ENCODE measurements at places on chromosomes 4 and X.

DNA sequence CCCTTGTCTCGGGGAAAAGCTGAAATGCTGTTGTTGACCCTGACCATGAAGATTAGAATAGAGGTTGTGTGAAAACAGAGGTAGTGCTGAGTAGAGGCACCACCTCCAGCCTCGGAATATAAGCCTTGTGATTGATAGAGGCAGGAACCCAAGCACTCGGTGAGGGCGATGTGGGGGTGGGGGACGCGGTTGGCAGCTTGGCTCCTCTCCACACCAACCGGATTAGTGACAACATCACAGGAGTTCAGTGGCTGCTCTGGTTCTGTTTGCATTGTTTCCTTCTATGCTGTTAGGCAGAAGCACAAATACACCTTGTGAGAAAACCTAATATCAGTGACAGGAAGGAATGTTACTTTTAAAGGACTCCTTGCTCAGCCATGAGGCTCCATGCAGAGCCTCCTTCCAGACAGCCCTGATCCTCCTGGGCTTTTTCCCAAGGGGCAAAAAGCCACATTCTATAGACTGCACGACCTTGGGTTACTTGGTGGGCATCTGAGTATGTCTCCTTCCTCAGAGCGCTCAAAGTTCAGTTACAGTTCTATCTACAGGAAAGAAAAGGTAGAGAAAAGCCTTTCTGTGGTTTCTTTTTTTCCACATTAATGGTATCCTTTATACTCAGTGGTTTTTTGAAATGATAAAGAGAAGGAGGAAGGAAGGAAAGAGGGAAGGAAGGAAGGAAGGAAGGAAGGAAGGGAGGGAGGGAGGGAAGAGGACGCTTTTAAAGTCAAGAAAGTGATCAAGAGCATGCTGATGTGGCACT lies 150.4 kb upstream of the NOCT start:
- no peak for DNase-seq

DNA sequence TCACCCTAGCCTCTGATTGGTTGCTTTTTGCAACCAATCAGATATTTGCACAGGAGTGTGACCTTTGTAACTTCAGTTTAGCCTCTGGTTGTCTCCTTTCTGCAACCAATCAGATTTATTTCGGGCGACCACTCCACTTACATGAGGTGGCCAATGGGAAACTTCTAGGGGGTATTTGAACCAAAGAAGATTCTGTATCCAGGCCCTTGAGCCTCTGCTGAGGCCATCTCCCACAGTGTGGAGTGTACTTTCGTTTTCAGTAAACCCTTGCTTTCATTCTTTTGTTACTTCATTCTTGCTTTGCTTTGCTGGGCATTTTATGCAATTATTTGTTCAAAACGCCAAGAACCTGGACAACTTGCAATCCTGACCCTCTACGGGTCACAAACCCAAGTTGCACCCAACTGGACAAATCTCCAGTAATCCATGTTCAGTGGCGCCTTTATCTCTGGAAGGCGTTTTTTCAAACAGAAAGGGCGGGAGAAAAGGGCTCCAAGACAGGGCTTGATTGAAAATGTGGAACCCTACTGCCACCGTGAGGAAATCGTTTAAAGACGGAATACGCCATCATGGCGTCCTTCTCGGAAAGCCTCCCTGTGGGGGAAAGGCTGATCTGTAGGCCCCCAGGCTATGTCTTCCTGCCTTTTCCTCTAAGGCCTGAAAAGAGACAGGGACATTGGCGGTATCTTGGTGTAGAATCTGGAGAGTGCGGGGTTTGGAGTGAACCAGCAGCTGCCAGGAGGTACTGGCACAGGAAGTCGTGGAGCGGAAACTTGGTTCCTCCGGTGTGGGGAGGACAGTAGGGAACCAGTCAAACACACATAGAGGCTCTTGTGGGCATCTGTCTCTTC lies 184.6 kb downstream of the OR13H1 start:
- peak; percentile 90 for DNase-seq

GRCh38 chr4:146176891-146177290 lies 1.4 kb downstream of the LSM6 start:
- no peak for DNase-seq

DNA sequence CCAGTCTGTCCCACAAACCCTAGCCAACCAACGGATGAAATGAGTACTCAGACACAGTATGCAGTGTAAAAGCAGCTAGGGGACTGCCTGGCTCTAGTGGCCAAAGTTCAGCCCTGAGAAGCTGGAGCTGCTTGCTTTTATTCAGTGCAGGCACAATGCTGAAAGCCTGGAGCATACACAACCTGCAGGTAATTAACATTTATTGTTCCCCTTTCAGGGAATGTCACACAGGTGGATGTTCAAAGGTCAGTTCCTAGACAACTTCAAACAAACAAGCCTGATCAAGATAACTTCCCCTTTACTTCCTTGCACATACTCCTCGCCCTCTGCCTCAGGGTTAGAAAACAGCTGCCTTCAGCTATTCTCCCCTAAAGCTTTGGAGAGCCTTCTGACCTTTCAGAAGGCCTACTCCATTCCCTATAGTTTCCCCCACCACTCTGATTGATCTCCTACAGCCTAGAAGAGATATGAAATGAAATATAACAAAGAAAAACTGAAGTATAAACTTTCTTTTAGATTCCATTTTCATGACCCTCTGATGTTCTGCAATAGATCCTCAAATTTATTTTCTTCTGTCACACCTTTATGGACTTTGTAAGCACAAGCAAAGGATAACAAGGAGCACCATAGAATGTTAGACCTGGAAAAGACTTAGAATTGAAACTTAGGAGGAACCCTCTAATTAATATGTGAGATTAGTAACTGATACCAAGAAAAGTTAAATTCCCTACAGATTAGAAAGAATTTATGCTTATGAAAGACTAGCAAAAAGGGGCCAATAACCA lies 6.8 kb upstream of the DCAF8L1 start:
- no peak for DNase-seq

GRCh38 chr4:168633496-168633895 lies 136.6 kb downstream of the PALLD start:
- DNase-seq: no peak
